Left kidney (tissue), 8 donors: ENCODE measurements at places on chromosomes 3 and 15. TPM values are rescaled to one million over a fixed set of nuclear protein-coding genes. Genes with fewer than 3 reads are reported as not detected.

The FOXB1 gene
- polyA plus RNA-seq = not detected

The NANOGP8 gene
- 0.76 TPM for polyA plus RNA-seq

The CFAP100 gene
- 1.7 TPM for polyA plus RNA-seq

The EFHB gene
- polyA plus RNA-seq = 2.5 TPM

The QARS1 gene
- 315 TPM for polyA plus RNA-seq

The SLC2A2 gene
- polyA plus RNA-seq = 19.5 TPM

The CTXND1 gene
- polyA plus RNA-seq = 11.0 TPM

The NLGN1 gene
- 2.9 TPM for polyA plus RNA-seq
